Stimulated activated CD4-positive, alpha-beta T cell treated with anti-CD3 and anti-CD28 coated beads, Interleukin-1b, Interleukin-23, amount 100 ng/mL, for 48 hours (primary cell): ENCODE measurements at places on chromosomes 1 and 21.

GRCh38 chr1:146029117-146029516 lies 7.6 kb upstream of the HJV start:
- DNase-seq = no peak

- DNase-seq = no peak
Observed at GRCh38 chr1:147496571-147497210, 44.6 kb upstream of the BCL9 start.

DNA sequence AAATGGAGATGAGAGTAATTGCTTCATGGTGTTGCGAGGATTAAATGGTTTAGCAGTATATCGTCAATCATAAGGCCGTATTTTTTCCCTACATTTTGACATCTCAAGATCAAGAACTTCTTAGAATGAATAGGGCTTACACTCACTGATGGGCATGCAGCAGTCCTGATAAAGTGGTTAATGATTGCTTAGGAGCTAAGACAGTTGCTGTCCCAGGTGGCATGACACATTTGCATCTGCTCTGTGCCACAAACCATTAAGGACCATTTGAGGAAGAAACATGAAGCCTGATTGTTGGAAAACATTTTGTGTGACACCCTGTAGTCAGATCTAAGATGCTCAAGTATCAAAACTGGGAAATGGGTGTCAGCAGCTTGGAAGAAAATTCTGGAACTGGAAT lies 81.0 kb upstream of the SGIP1 start:
- no peak for DNase-seq

DNA sequence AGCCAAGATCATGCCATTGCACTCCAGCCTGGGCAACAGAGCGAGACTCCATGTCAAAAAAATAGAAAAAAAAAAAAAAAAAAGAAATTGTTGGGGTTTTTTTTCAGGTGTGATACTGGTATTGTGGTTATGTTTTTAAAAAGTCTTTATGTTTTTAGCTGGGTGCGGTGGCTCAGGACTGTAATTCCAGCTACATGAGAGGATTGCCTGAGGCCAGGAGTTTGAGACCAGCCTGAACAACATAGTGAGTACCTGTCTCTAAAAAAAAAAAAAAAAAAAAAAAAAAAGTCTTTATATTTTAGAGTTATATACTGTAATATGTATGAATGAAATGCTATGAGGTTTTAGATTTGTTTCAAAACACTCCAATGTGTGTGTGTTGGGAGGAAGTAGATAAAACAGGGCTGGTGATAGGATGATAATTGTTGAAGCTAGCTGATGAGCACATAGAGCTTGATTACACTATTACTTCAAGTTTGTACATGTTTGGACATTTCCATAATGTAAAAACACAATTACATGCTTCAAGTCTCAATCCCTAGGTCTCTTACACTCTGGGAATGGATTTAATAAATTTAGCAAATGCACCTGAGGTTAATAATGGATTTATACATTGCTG lies 30.2 kb upstream of the ATP5PO start:
- no peak for DNase-seq

GRCh38 chr1:82555501-82555900 lies 754.8 kb downstream of the ADGRL2 start:
- DNase-seq = no peak

- DNase-seq = no peak
Observed at GRCh38 chr1:9894115-9894514, 16.0 kb downstream of the CTNNBIP1 start.

DNA sequence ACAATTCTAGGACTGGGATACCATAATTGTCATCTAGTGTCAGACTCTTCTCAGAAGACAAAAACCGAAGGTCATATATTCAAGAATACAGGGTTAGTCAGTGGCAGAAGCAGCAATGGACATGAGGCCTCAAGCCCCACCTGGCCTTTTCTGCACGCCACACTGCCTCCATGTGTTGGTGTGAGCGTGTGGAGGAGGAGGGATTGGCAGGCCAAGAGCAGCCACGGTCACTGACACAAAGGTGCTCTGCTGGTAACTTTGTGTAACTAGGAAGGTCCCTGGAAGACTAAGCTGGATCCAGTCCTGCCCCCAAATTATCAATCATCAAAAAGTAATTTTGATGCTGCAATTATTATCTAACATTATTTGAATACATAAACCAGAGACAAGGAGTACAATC lies 34.9 kb downstream of the HSF2BP start:
- DNase-seq = no peak

- DNase-seq = no peak
Observed at GRCh38 chr1:117327011-117327410, 40.2 kb upstream of the MAN1A2 start.

- no peak for DNase-seq
Observed at GRCh38 chr21:15795533-15795932, 65.8 kb downstream of the USP25 start.

DNA sequence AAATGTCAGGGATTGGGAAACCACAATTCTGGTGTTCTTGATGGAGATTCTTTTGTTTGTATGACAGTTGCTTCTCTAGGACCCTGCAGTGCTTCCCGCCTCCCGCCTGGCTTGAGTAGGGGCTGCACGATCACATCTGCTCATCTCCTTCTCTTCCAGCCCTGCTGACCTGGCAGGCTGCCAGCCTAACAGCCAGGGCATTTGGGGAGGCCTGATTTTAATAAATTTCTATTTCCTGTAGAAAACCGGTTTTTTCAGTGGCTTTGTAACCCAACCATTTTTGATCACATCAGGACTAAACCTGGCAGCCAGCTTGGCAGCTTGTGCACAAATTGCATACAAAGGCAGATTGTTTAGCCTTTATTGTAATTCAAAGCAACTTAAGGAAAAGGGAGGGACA lies 78.9 kb downstream of the UBE2U start:
- DNase-seq = no peak

DNA sequence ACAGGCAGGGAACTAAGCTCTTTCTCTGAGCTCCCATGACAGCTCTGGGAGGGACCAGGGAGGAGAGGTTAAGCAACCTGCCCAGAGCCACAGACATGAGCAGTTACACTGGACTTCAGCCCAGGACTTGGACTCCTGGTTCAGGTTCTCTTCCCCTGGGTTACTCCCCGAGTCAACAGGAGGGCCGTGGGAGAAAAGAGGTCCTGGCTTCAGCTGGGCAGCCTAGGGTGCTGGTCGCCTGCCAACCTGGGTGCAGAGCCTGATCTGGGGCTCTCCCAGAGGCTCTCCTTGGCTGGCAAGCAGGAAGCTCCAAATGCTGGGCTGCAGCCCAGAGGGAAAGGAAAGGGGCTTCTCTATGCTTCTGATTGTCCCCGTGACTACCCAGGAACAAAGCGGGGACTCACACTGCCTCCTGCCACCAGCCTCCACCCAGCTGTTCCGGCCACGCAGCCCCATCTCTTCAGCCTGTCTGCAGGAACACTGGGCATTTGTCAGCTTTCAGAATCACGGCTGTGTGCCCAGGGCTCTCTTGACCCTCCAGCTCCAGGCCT lies 141.8 kb downstream of the HIVEP3 start:
- no peak for DNase-seq

DNA sequence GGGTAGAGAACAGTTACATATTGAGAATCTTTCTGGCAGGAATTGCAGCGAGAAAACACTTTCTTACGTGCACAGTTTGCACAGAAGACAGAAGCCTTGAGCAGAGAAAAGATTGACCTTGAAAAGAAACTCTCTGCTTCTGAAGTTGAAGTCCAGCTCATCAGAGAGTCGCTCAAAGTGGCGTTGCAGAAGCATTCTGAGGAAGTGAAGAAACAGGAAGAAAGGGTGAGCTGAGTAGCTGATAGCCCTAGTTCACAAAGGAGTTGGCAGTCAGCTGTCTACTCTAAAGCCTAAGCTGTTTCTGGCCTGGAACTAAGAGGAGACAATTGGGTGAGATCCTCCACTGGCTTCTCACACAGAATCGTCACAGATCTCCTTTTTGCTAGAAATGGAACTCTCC lies 20.3 kb upstream of the SH3BGRL3 start:
- no peak for DNase-seq

GRCh38 chr1:101388904-101389546 lies 152.2 kb downstream of the S1PR1 start:
- DNase-seq = peak; percentile 12

GRCh38 chr1:27011976-27012563 lies 580 bp downstream of the TENT5B start:
- DNase-seq = no peak

- DNase-seq = no peak
Observed at GRCh38 chr1:184910691-184911091, 63.6 kb downstream of the NIBAN1 start.

DNA sequence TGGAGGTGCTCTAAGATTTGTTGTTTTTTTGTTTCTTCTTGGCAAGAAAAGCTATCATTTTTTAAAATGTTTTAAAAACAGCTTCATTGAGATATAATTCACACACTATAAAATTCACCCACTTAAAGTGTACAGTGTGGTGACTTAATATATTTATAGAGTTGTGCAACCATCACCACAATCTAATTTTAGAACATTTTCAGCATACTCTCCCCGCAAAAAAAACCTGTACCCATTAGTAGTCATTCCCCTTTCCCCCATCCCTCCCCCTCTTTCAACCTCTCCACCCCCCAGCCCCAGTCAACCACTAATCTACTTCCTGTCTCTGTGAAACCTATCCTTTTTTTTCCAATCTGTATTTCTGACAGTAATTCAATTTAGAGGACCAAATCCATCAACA lies 30.6 kb downstream of the ZC3H11B start:
- no peak for DNase-seq

- DNase-seq = no peak
Observed at GRCh38 chr1:245560316-245560859, 405.6 kb downstream of the KIF26B start.

GRCh38 chr1:238677567-238677966 lies 708.8 kb upstream of the CHRM3 start:
- DNase-seq = no peak
